NCI-H2227 treated with DMSO at 0.1 percent for 48 hours (cell line): ENCODE measurements at places on chromosomes 2 and 18.

DNA sequence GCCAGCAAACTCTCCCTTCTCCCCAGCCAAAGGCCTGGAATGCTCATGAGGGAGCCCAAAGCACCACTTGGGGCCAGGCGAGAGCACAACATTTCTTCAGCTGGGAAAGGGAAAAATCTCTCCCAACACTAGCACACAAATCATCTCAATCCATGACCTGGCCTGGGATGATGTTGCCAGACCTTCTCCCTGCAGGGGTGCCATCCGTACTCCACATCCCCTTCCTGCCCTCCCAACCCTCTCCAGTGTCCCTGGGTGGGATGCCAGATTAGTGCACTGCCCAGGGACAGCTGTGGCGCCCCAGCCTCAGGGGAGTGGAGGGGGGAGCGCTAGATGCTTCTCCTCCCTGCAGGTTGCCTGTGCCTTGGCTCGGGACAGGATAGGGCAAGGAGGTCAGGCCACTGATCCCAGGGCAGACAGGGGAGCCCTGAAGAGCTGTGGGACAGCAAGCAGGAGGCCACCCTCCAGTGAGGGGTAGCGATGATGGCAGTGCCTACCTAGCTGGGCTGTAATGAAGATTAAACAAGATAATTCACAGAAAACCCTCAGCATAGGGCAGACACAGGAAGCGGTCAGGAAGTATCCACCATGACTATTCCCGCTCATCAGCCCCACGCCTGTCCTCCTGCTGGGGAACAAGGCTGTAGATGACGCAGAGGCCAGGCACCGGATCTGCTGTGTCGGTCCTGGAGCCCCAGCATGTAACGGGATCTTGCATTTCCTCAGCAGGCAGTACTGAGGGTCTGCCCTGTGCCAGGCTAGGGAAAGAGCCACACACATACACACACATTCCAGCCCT lies 31.1 kb downstream of the SERTAD2 start:
- DNase-seq, result peak; percentile 10

- no peak for DNase-seq
Measured at GRCh38 chr2:150167711-150168110, 319.8 kb downstream of the RND3 start.

GRCh38 chr2:101173707-101174295 lies 22.6 kb upstream of the TBC1D8 start:
- no peak for DNase-seq

DNA sequence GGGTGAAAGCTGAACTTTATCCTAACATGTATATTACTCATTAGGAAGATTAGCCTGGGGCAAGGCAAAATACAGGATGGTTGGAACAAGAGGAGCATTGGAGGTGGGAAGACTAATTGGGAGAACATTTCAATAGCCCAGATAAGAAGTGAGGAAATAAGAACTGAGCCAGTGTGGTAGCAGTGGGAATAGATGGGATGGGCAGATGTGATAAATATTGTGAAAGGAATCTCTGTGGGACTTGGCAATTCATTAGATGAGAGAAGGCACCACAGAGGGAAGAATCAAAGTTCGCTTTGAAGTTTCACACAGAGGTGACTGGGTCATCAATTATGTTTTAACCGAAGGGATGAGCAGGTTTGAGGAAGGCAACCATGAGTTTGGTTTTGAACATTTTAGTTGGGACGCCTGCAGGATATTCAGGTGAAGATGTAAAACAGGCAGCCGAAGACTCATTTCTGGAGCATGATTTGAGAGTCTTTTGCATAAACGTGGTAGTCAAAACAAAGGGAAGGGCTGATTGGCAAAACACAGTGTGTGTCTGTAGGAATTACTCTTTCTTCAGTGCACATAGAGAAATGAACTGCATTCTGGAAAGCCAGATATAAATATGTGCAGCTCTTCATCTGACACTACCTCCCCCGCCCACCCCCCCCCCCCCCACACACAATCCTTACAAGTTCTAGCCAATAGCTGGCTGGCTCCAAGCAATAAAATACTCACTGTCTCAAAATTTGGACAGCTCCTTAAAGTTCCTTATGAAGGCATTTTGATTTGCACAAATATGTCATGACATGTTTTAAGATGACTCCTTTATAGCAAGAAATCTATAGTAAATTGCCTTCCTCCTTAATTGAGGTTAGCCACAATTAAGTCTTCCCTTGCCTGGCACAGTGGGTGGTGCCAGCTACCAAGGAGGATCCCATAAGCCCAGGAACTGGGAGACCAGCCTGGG lies 1.9 kb upstream of the SLC1A4 start:
- DNase-seq, result no peak

DNA sequence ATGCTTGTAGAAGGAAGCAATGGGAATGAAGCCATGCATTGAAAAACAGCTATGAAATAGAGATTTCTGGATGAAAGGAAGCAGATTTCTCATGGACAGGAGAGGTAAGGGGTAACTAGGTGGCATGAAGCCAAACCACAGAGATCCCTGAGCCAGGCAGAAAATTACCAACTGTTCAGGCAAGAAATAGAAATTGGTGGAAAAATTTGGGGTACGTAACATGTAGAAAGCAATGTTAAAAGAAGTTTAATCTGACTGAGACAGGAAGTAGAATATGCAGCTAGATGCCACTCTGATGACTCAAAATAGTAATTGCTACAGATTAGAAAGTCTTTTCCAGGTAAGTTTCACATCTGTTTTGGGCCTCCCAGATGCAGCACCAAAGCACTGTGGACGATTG lies 928.5 kb upstream of the CELF4 start:
- no peak for DNase-seq

DNA sequence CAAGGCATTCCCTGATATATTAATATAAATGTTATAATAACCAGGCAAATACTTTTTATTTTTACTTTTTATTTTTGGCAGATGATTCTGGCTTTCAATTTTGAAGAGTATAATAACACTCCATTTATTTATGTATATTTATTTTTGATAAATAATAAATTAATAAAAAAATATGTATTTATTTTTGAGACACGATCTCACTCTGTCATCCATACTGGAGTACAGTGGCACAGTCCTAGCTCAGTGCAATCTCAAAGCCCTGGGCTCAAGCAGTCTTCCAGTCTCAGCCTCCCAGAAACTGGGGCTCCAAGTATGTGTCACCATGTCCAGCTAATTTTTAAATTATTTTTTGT lies 93.4 kb upstream of the ITGA6 start:
- DNase-seq, result no peak

DNA sequence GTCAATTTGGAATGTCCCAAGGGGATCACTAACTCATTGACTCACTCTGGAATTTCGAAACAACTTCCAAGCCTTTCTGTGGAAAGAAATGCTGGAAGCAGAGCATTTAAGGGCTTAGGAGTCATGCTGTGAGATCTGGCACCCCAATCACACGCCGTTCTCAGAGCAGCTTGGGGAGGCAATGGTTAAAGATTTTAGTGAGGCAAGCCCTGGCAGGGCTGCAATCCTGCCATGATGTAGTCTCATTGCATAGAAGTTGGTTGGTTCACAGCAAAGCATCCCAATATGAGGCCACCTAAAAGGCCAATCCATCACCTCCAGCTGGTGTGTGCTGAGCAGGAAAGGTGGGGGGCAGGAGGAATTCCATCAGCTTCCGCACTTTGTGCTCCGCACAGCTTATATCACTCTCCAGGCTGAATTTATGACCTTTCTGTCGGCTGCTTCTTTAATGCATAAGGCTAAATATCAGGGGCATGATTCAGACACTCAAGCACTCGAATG lies 1043.9 kb upstream of the POU3F3 start:
- no peak for DNase-seq

DNA sequence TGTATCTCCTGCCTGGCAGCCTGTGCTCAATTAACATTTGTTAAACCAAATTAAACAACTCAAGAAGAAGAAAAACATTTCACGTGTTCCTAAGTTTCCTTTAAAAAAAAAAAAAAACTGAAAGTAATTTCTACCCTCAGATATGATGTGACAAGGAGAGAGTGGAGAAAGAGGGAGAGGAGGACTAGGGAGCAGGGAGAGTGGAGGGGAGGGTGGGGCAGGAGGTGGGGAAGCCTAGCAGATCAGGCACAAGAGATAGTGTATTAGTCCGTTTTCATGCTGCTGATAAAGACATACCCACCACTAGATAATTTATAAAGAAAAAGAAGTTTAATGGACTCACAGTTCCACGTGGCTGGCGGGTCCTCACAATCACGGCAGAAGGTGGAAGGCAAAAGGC lies 46.4 kb downstream of the CYP1B1 start:
- DNase-seq, result no peak

DNA sequence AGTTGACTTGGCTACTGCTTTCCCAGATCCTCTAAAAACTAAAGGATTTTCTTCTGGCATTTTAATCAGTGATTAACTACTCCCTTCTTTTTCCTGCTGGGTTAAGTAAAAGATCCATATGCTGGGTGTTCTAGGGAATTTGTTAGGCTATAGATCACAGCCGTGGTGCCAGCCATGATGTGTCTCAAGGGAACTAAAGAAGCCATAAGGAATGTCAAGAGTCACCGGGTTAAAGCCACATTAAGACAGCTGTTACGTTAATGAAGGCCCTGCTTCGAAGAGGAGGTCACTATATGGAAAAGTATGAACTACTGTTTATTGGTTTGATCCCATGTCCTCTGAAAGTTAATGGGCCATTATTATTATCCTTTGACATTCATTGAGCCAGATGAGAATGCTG lies 70.7 kb downstream of the PAX3 start:
- no peak for DNase-seq

- DNase-seq, result no peak
Measured at GRCh38 chr18:23591011-23591410, 4.7 kb upstream of the NPC1 start.
